Suprapubic skin (tissue), 4 donors: ENCODE measurements at places on chromosomes 16 and 17. TPM values are rescaled to one million over a fixed set of nuclear protein-coding genes. Genes with fewer than 3 reads are reported as not detected.

DNA sequence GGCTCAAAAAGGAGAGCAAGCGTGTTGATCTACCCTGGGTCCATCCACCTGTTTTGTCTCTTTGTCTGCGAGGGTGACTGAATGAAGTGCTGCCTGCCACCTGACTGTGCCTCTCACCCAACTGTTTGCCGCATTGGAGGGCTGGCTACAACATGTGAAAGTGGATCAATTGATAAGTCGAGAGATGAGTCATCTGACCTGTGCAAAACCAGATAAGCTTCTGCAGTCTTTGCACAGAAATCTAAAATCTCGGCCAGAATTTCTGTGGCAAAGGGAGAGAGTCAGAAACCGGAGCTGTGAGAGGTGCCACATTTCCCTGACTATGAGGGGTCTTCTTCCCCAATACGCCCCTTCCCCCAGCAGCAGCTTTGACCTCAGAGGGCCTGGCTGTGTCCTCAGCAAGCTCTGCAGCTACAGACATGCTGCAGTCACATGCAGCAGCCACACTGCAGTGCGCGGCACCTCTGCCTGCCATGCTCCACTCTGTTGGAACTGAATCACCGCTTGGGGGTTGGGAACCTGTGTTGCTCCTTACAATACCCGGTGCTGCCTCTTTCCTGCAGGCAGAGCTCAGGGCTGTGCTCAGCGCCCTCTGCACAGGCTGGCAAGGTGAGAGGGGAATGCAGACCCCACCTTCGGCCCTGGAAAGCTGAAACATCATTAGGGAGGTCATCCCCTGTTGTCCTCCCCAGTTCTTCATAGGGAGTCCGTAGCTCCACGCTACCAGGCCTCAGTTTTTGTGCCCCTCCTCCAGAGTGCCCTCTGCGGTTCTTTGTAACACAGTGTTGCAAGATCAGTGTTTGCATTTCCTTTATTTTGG, 16.2 kb upstream of the HAS3 start:
- no peak for DNase-seq

The TPSB2 gene
- total RNA-seq, result 18.3 TPM

The LHX1 gene
- not detected for total RNA-seq

- DNase-seq, result no peak
Observed at GRCh38 chr16:75485230-75486013, 9.8 kb downstream of the CHST6 start.

The CLEC3A gene
- not detected for total RNA-seq

The DNAH3 gene
- total RNA-seq, result 1.8 TPM

The MYADML2 gene
- total RNA-seq, result not detected

The CMTM1 gene
- 1.5 TPM for total RNA-seq

- DNase-seq, result no peak
Observed at GRCh38 chr16:69894676-69895075, 56.5 kb upstream of the CLEC18A start.

GRCh38 chr16:31002250-31002700, 8.2 kb downstream of the STX1B start:
- DNase-seq, result no peak

The MARVELD3 gene
- total RNA-seq, result 6.1 TPM

The DNAAF8 gene
- 1.4 TPM for total RNA-seq
